Stimulated activated CD4-positive, alpha-beta T cell treated with anti-CD3 and anti-CD28 coated beads, Interleukin-1b, Interleukin-23, amount 100 ng/mL, for 1 hour (primary cell): ENCODE measurements at places on chromosomes 5 and 9.

DNA sequence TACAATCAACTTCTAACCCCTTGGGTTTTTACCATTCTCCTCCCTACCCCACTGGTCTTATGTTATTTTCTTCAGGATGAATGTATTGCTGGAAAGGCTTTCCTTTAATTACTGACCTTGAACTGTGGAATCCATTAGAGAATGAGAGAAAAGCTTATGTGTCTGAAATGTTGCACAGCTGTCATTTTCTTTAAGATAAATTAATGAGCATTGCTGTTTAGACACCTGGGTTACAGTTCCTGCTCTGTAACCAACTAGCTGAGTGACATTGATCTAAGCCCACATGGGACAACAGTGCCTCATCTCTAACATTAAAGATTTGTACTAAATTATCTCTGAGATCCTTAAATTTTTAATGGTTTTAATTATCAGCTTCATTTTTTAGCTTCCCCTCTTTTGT lies 507.0 kb downstream of the TAF11L14 start:
- DNase-seq: no peak

DNA sequence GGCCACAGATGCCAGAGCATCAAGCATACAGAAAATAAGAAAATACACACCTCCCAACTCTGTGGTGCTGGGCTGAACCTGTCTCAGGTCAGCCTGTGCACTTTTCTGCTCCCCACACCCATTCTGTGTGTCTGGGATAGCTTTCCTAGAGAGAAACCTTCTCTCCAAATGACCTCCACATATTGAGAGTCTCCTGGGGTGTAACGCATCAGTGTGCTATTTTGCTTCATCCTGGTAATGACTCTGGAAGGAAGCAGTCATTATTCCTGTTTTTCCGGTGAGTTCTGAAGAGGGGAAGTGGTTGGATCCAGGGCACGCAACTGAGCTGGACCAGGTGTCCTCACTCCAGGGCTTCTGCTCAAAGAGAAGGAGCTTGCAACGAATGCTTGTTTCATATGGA lies 73.2 kb upstream of the SH3PXD2B start:
- DNase-seq: no peak

DNA sequence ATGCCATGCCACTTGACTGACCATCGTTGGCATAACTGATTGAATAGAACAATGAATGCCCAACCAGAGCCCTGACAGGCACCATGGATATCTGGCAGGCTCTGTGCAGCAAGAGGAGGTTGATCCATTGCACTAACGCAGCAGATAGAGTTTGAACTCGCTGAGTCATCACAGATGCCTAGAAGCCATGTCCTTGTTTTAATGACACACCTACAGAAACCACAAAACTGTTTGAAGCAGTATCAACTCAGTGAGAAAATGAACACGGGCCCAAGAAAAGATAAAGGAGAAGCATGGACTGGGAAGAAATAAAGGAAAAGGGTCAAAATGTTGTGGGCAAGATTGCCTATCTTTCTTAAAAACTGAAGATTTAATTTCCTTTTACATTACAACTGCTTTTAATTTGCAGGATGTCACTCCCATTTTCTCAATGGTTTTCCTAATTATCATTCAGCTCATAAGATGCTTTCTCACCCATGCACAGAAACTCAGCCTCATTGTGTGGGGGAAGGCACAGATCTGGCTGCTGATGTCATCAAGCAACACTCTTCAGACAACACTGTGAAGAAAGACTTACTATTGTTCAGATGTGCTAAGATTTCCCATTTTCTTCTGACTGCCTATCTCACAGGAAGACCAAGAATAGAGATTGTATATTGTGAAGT lies 129.0 kb downstream of the PIK3R1 start:
- no peak for DNase-seq

- DNase-seq: no peak
These were observed 175.5 kb upstream of the TUT7 start for GRCh38 chr9:86529496-86530275.

DNA sequence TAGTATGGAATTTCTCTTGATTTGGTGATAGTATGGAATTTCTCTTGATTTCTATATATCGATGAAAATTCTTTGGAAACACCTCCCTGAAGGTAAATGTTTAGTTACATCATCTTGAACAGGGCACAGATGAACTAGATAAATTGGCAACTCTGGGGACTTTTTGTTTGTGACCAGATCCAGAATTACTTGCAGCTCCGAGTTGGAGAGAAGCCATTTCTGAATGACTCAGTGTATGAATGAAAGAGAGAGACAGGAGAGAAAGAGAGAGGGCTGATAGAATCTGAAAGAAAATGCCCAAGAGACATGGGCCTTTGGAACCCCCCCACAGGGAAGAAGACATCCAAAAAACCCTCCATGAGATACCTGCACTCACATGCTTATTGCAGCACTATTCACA lies 14.1 kb downstream of the TNFSF15 start:
- DNase-seq: no peak

DNA sequence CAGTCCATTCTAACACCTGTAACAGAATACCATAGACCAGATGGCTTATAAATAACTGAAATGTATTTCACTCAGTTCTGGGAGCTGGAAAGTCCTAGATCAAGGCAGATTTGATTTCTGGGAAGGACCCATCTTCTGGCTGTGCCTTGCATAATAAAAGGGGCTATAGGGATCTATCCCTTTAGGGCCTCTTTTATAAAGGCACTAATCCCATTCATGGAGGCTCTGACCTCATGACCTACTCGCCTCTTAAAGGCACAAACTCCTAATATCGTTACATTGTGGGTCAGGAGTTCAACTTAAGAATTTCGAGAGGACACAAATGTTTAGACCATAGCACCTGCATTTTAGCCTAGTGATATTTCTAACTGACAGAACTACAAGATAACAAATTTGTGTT lies 619.0 kb downstream of the CDH18 start:
- no peak for DNase-seq

- no peak for DNase-seq
These were observed 52.7 kb upstream of the CCNG1 start for GRCh38 chr5:163384669-163385068.

- no peak for DNase-seq
These were observed 373.6 kb upstream of the SGCD start for GRCh38 chr5:155953335-155953734.

- no peak for DNase-seq
These were observed 194.1 kb downstream of the AOPEP start for GRCh38 chr9:94920420-94921091.

GRCh38 chr5:178287791-178288105 lies 55.1 kb upstream of the PHYKPL start:
- no peak for DNase-seq

DNA sequence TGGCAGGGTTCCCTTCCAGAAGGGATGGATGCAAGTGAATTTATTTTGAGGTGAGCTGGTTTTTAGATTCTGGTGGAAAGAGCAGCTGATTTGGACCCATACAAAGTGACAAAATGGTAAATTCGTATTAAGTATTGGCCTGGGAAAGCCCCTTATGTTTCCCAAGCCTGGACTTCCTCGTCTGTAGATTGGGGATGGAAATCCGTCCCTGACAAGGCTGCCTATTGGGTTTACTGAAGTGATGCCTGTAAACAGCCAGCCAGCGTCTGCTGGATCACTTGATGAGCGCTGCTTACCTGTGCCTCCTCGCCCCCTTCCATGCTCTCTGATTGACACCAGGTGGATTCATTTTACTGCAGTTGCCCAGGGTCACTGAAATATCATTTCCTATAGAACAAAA lies 233.8 kb downstream of the GADD45G start:
- no peak for DNase-seq
